MV-4-11 (cell line): ENCODE measurements at places on chromosomes 6 and 20.

- DNase-seq = no peak
Measured at GRCh38 chr6:38320358-38320757, 319.4 kb downstream of the BTBD9 start.

DNA sequence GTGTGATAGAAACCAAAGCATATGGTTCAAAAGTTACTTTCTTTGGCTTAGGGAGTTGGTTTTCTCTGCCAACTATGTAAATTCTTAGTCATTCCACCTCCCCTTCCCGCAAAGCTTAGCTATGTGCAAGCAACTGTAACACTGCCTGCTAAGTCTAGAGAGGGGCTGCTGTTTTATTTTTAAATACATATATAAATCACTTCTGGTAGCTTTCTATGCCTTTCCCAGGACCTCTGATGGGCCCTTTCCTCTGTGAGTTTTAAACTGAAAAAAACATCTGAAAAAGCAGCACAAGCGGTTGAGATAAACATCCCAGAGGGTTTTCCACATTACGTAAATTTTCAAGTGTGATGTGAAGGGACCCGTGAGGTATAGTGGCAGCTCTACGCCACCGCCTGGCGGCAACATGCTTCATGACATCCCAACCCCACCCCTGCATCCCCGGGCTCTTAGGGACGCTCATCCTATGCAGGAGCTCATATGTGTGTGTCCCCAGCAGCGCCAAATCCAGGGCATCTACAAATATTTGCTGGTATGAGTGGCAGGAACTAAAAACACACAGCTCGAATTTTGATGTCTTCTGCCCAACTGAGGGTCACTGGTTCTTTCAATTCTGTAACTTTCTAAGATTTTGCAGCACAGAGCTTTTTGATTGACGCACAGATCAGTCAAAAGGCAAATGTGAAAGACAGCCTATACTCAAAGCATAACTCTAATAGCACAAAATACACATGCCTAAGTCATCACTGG is 12.7 kb downstream of the SAYSD1 start:
- no peak for DNase-seq

DNA sequence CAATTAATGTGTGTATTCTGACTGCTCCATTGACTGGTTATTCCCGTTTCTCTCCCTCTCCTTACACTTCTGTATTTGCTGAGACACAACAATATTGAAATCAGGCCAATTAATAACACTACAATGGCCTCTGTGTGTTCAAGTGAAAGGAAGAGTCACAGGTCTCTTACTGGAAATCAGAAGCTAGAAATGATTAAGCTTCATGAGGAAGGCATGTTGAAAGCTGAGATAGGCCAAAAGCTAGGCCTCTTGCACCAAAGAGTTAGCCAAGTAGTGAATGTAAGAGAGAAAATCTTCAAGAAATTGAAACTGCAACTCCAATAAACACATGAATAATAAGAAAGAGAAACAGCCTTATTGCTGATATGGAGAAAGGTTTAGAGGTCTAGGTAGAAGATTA is 489.5 kb upstream of the CITED2 start:
- DNase-seq = no peak

GRCh38 chr20:63536241-63536977 is 767 bp downstream of the PTK6 start:
- DNase-seq = peak; percentile 54

DNA sequence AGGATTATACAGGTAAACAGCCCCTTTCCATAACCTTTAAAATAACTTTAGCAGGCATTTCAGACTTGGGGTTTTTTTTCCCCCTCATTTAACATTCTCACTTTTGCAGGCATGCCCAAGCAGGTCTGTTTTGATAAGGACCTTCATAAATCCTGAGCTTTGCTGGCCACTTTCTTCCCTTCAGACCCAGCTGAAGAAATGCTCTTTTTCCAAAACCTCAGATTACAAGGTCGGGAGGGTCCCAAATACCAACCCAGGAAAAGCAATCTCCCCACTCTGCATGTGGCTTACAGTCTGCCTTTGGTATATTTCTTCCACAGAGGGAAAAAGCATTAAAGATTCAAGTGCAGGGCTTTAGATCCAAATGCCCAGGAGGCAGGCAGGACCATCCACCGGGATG is 6.8 kb downstream of the NFATC2 start:
- DNase-seq = no peak

DNA sequence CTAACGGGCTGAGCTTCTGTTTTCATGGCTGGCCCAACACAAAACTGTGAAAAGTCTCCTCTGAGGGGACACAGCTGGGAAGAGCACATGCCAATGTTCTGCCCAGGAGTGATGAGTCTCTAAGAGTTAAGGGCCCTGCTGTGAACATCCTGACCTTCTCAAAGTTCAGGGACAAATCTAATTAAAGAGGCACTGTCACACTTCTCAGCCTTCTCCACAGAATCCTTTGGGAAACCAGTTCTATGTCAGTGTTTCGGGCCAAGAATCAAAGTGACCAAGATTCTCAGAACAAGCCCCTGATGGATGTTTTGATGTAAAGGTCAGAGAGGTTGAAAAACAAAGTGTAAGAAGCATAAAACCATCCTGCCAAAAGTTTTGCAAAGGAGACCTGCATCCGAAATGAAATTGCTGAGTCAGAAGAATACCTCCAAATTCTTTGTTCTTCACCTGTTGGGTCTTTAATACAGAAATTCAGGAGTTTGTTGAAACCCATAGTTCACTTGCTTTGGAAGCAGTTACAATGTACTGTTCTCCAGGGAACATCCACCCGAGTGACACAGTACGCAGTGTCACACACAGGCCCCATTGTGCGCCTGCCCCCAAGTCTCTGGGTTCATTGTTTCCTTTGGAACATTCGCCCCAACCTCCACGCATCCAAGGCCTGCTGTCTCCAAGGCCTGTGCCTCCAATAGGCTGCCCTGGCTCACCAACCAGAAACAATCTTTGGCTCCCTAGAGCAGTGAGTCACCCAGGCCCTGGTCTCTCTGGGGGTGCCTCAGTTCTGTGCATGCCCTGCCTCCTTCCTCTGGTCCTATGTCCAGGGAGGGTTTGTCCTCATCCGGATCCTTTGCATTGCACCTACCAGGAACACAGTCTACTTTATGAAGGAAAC is 65.5 kb upstream of the QKI start:
- DNase-seq = no peak

DNA sequence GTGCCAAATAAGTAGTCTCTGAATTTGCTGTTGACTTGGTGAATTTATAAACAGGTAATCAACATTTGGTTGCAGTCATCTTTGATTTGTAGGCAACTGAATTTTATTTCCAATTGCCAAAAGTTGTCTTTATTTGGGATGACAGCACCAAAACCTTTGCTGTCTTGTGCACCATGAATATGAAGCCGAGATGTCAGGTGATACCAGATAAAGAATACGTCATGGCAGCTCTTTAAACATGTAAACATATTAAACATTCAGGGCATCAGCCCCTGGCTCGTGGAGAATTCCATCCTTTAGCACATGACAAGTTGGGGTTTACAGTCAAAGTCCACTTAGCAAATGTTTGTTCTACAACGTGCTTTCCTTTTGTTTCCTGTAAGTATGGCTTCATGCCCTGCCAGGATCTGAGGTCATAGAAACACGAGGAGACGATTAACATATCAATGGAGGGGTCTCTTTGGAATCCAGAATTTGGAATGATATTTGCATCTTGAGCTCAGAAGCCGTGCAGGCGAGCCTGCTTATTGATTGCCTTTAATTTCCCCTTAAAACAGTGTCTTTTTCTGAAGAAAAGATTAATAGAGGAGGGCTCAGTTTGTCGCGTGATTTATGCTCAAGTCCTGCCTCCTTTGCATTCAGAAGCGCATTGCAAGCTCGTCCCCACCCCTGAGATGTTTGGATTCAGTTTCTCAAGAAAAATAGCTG is 170.2 kb upstream of the ZNF217 start:
- no peak for DNase-seq

- DNase-seq = no peak
Measured at GRCh38 chr6:107691062-107691751, 132.9 kb downstream of the SCML4 start.

- DNase-seq = no peak
Measured at GRCh38 chr20:10747019-10747418, 73.2 kb upstream of the JAG1 start.

DNA sequence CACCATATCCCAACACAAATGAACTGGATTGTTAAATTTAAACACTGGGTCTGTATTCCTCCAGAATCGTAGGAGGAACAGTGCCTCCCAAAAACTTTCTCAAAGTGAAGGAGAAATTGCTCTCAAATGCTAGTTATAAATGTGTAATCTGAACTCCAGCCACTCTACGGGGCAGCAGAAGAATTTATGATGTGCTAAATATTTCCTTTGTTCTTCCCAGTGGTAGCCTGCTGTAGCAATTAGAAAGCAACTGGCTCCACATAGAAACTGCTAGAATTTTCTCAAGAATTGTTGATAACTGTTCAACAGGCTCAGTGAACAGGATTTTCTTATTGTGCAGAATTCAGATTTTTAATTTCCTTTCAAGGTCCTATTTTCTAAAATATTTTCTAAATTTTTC is 49.8 kb upstream of the EYA4 start:
- no peak for DNase-seq

GRCh38 chr6:15170126-15170525 is 75.7 kb upstream of the JARID2 start:
- no peak for DNase-seq

DNA sequence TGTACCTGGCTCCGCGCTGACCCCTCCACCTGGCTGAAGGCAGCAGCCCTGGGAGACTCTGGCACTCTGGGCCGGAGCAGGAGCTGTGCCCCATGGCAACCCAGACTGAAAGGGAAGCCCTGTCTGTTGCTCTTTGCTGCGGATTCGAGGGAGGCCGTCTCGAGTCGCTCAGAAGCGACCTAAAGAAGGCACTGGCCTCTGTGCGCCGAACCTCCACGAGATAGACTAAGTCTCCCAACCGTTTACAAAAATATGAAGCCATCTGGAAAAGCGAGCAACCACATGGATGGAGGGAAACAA is 10.5 kb upstream of the TBX18 start:
- DNase-seq = no peak

GRCh38 chr6:47161176-47161687 is 119.1 kb upstream of the ADGRF1 start:
- peak; percentile 94 for DNase-seq

DNA sequence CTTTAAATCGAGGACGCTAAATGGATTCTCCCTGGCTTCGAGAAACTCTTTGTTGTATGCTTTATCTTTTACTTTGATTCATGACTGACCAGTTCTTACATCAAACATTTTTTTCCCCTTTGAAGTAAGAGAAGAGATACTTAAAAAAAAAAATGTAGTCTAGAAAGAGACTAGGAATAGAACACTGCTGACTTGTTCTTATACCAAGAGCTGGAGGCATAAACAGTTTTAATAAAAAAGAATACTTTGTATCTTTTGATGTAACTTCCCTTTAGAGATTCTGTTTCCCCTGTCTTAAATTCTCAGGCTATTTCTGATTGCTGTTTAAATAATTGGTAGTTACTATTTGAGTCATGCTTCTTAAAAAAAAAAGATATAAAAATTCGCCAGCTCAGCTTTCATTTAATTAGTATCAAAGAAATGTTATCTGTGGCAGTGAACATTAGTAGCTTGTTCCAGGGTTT is 4.8 kb downstream of the ASXL1 start:
- DNase-seq = no peak

- DNase-seq = no peak
Measured at GRCh38 chr6:4585682-4586468, 190.3 kb upstream of the CDYL start.

DNA sequence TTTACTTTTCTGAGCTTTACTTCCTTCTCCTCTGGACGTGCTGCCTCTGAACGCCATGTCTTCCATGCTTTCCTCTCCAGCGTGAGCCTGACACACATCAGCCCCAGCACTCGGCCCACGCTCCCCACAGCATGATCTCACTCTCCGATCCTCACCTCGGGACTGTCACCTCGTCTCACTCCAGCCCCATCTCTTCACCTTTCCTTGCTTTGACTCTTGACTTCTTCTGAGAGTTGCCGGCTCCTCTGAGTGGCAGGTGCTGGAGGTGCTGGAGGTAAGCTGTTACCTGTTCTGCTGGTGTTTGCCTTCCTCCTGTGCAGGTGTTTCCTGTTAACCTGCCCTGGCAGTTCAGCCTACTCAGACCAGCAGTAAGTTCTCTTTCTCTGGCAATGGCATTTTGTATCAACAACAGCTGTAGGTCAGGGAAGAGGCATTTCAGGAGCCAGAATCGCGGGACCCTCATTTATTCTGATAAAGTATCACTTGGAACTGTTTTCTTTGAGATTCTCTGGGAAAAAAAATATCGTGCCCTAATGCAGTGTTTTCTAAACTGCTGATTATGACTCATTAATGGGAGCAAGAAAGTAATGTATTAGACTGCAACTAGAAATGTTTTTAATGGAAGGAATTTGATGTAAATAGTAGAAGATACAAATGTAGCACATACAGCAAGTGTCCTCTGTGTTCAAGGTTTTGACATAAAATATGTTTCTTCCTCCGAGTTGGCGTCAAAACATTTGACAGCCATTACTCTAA is 106.5 kb downstream of the ARID1B start:
- DNase-seq = no peak

GRCh38 chr6:134347885-134348805 is 30.2 kb upstream of the SGK1 start:
- DNase-seq = no peak

- no peak for DNase-seq
Measured at GRCh38 chr6:119184008-119184648, 105.7 kb upstream of the FAM184A start.

DNA sequence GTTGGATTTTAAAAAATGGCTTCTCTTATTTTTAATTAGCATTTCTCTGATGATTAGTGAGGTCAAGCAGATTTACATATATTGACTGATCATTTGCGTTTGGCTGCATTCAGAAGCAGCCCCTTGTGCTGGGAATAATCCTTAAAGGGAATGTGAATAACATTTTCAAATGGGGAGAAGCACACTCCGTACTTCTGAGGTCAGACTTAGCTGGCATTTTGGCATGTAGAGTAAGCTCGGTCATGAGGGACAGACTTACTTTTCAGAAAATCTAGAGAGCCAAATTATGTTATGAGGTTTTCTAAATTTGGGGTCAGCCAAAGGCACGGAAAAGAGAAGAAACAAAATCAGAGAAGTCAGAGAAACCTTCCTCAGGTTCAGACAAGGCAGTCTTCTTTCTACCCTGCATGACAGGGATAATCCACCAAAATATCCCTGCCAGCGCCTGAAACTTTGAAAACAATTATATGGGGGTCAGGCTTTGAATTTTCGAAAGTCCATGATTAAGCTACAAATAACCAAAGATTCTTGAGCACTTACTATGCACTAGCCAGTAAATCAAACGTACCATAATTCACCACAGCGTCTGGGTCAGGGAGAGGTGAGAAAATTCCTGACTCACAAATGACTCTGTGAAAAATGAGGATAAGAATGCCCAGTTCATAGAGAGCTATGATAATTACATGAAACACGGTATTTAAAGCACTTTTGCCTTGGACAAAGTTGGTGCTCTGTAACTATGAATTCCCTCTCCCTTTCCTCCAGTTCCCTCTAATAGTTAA is 44.9 kb downstream of the ADAT2 start:
- no peak for DNase-seq
